GM18507 (cell line): ENCODE measurements at places on chromosomes 6 and 20.

DNA sequence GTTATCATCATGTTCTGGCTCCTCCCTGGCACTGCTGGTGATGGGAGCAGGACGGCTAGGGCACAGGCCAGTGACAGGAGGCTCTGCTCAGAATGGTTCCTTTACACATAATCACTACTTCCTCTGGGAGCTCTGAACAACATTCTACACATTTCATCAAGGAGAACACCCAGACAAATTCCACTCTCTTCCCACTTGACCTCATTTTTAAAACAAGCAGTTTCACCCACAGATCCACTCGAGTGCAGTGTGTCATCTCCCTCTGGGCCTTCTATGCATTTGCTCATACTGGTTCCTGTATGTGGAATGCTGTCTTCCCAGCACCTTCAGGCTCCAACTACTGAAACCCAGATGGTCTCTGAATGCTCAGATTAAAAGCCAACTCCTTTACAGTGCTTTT is 84.8 kb downstream of the ELOVL5 start:
- DNase-seq, result no peak

GRCh38 chr6:66940003-66940402 is 1233.0 kb upstream of the EYS start:
- DNase-seq, result no peak

DNA sequence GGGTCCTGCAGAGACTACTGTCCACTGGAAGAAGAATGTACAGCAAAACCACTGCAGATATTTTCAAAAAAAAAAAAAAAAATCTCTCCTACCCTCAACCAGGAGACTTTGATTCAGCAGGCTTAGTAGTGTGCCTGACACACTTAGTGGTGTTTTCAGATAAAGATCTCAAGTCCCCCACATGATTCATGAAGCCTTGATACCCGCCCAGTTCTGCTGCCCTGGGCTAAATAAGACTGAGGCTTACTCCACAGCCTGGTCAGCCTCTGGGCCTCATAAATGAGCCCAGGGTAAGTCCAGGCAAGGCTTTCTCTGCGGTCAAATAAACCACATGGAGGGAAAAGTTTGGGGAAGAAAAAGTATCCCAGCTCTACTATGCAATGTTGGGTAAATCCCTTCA is 222.1 kb upstream of the ARID1B start:
- no peak for DNase-seq

DNA sequence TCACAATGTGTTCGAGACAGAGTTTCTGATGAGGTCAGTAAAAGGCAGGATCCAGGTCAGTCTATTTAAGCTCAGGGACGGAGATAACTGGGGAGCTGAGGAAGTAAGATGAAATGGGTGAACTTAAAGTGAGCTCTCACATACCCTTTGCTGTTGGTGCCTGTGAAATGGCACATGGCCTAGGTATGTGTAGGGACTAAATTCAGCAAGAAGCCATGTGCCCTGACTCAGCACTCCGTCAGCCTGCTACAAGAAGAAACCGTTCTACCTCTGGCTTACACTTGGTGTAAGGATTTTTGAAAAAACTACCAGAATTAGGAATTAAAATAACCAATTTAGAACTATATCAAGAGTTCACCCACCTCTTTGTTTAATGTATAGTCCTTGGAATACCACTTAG is 41.1 kb upstream of the TRDN start:
- no peak for DNase-seq

- no peak for DNase-seq
These were observed 280.3 kb downstream of the CDC5L start for GRCh38 chr6:44667668-44668390.

DNA sequence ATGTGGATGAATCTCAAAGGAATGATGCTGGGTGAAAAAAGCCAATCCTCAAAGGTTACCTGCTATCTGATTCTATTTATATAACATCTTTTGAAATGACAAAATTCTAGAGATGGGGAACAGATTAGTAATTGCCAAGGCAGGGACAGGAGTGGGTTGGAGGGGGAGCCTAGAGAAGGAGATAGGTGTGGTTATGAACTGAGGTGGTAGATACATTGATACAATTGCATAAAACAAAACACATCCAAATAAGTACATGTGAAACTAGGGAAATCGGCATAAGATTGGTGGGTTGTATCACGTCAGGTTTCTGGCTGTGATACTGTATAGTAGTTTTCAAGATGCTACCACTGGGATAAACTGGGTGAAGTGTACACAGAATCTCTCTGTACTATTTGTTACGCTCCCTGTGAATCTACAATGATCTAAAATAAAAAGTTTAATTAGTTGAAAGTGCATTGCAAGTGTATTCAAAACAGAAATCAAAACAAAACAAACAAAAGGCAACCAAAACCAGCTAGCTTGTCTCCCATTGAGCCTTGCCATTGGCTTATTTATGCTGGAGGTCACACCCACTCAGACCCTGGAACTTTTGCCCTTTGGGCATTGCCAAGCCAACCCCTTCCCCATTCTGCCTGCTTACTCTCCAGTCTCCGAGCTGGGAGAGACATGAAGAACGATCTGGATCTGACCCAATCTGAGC is 27.8 kb downstream of the PPP1R16B start:
- no peak for DNase-seq

- no peak for DNase-seq
These were observed 126.9 kb upstream of the UFL1 start for GRCh38 chr6:96394727-96395126.

DNA sequence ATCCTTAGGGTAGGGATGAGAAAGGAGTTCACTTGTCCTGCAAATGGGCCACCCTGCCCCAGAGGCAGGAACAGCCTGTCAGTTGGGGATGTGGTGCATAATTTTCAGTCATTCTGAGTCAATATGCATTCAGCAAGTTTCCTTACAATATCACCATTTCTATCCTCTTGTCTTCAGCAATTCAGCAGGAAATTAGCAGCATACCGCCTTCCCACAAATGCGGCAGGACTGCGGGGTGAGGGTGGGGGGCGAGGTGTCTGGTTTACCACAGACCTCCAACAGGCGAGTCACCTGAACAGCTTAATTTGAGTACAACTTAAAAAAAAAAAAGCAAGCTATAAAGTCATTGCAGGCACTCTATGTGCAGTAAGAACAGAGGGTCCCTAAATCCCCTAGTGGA is 126.8 kb downstream of the MAP3K7 start:
- no peak for DNase-seq

DNA sequence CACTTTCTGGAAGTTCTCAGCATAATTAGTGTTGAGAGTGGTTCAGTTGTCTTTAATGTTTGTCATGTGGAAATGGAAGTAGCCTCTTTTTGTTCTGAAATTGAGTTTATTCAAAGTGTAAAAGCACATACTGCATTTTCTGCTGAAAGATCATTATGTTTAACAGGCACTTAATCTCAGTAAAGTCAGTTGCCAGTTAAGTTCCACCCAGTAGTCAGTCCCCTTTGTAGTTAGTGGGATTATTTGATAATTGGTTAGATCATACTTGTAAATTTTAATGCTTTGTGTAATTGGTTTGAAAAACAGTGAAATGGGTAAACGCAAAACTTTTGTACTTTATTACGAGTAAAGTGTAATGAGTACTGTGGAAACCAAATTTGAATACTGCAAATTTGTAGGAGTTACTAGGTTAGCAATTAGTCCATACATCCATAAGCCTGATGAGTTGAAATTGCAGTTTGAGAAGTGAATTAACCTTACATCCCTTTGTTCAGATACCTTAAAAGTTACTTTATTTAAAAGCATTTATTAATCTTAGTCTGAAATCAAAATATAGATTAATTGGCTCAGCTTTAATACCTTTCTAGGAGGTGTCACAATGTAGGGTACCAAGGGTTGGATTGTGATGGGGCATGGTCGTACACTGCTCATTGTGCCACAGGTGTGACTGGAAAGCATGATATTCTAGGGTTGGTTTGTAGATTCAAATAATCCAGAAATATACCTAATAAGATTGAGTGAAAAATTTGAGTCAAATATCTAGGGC is 4.4 kb downstream of the SRSF6 start:
- DNase-seq, result no peak

GRCh38 chr6:43707269-43707668 is 19.7 kb upstream of the MRPS18A start:
- no peak for DNase-seq

GRCh38 chr6:154139892-154140291 is 100.9 kb downstream of the OPRM1 start:
- DNase-seq, result no peak

GRCh38 chr20:23132930-23133559 is 46.9 kb upstream of the CD93 start:
- DNase-seq, result no peak

- no peak for DNase-seq
These were observed 67.8 kb upstream of the EPB41L1 start for GRCh38 chr20:36086767-36087166.

GRCh38 chr20:57842720-57843119 is 132.9 kb upstream of the PMEPA1 start:
- no peak for DNase-seq

DNA sequence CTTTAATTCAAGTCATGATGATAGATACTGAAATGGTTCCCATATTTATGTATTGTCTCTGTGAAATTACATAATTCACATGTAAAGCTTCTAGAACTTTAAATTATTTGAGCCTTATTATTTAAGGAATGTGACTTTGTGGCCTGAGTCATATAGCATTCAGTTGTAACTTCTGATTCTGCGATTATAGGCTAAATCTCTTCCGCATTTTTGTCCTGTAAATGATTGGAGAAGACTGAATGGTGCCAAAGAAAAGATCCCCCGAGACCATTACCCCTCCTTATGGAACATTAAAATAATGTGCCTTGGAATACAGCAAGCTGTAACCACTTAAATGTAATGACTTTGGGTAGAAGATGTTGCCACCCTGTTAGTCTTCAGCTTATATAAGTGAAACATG is 63.3 kb upstream of the MAP7 start:
- no peak for DNase-seq

- no peak for DNase-seq
These were observed 66.5 kb upstream of the PIM1 start for GRCh38 chr6:37103169-37104039.

DNA sequence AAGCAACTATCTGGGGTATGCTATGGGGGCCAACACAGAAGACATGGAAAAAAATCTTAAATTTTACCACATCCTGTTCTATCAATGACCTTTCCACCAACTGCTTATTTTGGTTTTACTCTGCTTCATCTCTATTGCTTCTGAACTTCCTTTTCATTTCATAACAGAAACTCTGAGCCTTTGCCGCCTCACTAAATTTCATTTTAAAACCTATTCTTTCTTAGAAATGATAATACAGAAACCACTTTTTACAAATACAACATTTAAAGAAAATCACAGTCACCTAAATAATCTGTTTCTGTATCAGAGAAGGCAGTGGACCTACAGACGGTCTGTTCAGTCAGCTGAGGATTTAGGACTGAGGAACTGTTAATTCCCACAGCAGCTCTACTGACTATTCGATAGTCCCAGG is 117.5 kb downstream of the KCNQ5 start:
- no peak for DNase-seq

DNA sequence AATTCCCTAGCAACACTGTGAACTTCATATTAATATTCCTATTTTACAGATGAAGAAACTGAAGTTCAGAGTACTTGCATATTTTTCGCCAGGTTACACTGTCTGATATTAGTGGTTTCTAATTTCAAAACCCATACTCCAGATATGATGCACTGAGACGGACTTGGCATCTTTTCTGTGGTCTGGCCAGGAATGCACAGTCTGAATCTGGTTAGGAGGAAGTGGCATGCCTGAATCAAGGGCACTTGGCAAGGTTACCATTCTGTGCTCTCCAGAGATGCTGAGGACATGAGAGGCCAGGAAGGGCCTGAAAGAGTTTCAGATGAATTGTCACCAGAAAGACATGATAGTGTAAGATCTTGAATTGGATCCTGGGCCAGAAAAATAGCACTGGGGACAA is 150.1 kb downstream of the HAO1 start:
- DNase-seq, result no peak

- DNase-seq, result no peak
These were observed 28.2 kb downstream of the ESF1 start for GRCh38 chr20:13756551-13756950.

DNA sequence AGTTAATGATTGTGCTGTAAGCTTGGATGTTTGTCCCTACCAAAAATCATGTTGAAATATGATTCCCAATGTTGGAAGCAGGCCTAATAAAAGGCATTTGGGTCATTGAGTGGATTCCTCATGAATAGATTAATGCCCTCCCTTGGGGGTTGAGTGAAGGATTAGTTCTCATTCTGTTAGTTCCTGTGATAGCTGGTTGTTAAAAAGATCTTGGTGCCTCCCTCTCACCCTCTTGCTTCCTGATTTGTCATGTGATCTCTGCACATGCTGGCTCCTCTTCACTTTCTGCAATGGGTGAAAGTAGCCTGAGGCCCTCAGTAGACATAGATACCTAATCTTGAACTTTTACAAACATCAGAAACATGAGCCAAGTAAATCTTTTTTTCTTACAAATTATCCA is 115.6 kb upstream of the HCRTR2 start:
- DNase-seq, result no peak

DNA sequence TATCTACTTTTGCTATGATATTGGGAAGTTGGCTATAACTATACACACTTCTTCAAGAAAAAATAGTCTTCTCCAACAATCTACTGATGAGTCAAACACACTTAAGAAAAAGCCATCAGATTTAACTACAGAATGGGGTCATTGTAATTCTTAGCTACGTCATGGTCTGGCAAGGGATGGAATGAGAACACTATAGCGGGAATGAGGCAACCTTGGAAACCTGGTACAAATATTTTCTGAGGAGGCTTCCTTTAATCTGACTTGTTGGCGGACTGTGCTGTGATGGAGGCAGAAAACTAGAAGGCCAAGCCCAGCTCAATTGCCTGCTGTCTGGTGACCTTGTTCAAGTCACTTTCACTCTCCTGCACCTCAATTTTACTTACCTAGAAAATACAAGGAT is 586.8 kb upstream of the JAG1 start:
- no peak for DNase-seq

GRCh38 chr6:44856479-44856878 is 469.0 kb downstream of the CDC5L start:
- no peak for DNase-seq

DNA sequence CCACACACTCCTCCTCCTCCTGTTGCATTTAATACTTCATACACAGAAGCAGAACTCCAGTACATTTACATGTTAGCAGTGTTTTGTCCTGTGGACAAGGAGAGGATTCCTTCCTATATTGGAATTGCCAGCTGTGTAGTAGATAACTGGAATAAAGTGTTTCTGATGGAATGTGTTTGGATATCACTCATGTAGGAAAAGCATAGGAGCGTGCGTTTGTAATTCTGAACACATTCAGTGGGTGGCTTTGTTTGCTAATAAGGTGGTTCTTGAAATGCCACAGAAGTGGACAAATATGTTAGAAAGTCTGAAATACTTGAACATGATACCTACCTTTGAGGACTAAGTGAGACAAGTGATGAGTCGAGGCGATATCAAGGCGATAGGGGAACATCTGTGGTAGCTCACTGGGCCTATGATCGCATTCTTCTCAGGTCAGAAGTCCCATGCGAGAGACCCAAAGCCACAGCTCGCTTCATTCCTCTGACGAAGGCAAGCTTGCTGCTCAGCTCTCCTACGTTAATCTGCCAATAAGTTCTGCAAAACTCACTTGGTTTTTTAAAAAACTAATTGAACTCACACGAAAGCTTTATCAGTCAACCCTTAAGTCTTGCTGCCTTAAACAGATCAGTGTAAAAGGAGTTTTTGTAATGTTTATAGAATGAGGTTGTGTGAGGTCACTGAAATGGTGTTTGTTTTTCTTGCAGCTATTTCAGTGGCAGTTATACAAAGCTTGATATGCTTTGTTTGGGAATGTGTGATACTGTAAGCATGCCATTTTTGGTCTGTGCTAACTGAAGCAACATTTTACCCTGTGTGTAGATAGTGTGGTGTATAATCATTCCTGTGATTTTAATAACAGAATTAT is 159.9 kb downstream of the SOX4 start:
- no peak for DNase-seq
